ENCODE measurements at places on chromosomes 1 and 21.

GRCh38 chr1:65277605-65278347 is 31.6 kb upstream of the DNAJC6 start:
- DNase-seq = no peak

DNA sequence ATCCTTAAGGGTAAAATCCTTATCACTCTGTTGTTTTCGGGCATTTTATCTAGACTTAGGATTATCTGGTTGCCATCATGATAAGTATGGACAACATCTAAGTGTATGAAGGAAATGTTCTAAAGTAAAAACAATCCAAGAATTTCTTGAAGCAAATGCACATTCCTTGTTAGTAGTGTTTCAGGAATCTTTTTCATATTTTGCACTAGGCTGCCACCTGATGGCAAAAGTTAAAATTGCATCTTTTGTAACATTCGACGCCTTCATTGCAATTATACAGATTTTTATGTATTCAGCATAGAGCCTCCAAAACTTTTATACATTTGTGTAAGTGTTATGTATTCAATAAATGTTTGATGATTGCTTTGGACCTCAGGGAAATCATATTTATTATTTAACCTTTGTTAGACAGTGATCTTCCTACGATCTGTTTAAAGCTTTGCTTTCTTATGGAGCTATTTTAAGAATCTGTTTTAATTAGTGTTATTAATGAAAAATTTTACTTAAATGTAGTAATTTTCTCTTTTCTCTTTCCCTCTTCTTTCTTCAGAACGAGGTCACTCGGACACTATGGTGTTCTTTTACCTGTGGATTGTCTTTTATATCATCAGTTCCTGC is 49.4 kb upstream of the KIAA1614 start:
- DNase-seq = peak; percentile 67

- no peak for DNase-seq
Observed at GRCh38 chr21:45415943-45416611, 11.1 kb downstream of the COL18A1 start.

- DNase-seq = no peak
Observed at GRCh38 chr1:26921126-26921539, 410 bp upstream of the NUDC start.

- no peak for DNase-seq
Observed at GRCh38 chr21:35994613-35995012, 65.7 kb downstream of the SETD4 start.

GRCh38 chr1:162904023-162904422 is 43.0 kb upstream of the CCDC190 start:
- no peak for DNase-seq

- DNase-seq = no peak
Observed at GRCh38 chr1:193592317-193592716, 405.9 kb upstream of the B3GALT2 start.

DNA sequence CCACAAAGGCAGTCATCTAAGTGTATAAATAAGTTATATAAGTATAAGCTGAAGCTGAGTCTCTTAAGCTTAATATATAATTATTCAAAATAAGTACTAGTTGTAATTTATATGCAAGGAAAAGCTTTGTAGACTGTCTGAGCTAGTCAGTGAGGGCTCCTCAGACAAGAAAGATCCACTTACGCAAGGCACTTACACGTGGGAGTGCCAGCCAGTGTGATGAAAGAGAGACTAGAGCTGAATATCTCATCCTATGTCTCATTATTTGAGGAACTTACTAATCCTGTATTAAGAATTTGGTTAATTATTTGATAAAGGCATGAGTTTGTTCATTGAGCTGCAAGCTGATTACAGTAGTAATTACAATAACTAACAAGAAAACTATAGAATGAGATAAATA is 146.9 kb downstream of the PDE4B start:
- no peak for DNase-seq

DNA sequence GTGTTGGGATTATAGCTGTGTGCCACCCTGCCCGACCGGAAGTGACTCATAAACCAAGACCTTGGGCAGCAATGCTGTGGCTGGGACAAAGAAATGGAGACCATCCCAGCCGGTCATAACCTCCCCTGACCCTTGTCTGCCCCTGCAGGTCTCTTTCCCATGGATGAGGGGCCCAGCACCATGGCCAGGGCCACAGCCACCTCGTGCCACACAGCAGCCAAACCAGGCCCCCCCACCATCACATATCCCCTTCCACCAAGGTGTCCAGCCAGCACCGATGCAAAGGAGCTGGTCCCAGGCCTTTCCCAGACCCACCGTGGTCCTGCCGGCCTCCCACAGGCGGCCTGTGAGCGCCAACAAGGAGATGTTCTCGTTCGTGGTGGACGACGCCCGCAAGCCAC is 42.2 kb downstream of the FHAD1 start:
- no peak for DNase-seq

- no peak for DNase-seq
Observed at GRCh38 chr1:230501242-230501641, 75.1 kb upstream of the PGBD5 start.

DNA sequence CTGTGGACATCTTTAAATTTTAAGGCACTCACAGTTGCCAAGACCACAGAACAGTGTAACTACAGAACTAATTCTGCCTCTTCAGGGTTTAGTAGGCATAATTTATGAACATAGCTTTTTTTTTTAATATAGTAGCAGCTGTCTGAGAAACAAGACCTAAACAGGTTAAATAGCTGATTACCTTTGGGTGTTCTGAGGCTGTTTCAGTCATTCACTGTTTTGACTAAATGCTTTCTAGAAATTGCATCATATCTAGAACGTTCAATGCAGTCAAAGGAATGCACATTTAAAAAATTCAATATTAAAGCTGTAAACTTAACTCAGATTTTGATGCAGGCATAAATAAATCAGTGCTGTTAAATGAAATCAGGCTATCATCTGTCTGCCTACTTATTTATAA is 101.6 kb downstream of the BRINP3 start:
- no peak for DNase-seq

GRCh38 chr1:85078903-85079302 is 30.6 kb upstream of the MCOLN3 start:
- DNase-seq = no peak

DNA sequence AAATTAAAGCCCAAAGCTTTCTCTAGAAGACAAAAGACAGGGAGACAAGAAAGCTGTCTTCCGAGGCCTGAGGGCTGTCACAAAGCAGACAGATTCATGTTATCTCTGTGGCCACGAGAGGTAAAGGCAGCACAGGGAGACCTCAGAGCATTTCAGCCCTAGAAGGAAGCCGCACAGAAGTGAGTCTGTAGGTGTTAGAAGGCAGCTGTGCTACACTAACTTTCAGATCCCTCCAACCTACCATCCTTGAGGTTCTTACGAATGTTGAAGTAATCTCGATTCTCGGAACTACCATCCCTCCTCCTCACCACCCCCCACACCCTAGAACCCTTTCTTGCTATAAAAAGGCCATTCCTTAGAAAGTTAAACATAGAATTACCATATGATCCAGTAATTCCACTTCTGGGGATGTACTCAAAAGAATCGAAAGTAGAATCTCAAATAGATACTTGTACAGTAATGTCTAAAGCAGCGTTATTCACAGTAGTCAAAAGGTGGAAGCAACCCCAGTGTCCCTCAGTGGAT is 21.5 kb upstream of the LYST start:
- DNase-seq = peak; percentile 39

DNA sequence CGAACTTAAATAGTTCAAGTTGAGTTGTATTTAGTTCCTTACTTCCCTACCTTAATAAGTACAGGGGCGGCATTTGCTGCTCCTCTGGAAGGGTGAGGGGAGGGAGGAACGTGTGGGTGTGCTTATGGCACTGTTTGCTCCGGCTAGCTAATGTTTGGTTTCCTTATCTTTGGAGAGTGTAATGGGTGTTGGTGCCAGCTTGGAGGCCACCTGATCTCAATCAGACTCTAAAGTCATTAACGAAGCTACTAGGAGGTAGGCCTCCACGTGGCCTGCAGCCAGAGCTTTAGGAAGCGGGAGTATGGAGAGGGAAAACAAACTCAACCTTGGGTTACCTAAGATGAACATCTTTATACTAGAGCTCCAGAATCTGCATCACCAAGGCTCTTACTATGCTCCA is 43.0 kb upstream of the RAP1A start:
- no peak for DNase-seq

GRCh38 chr1:182784556-182785171 is 4.9 kb upstream of the NPL start:
- DNase-seq = peak; percentile 74

Measured in CD4-positive, alpha-beta T cell (primary cell).